Iris pigment epithelial cell (primary cell): ENCODE measurements at places on chromosomes 11 and 22.

GRCh38 chr22:47215851-47216250 lies 453.4 kb downstream of the TBC1D22A start:
- DNase-seq = no peak

GRCh38 chr11:7570938-7571521 lies 57.2 kb downstream of the PPFIBP2 start:
- no peak for DNase-seq

GRCh38 chr11:105149477-105149876 lies 9.9 kb upstream of the CARD18 start:
- DNase-seq = no peak

DNA sequence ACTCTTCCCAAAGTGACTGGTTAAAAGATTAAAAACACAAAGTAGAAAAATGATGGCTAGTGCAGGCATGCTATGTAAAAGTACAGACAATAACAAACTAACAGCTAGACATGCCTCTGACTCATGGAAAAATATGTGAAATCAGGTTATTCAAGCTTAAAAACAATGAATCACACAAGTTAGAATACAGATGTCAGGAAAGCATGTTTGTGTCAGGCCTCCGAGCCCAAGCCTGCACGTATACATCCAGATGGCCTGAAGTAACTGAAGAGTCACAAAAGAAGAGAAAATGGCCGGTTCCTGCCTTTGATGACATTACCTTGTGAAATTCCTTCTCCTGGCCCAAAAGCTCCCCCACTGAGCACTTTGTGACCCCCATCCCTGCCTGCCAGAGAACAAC lies 110.1 kb downstream of the NOX4 start:
- DNase-seq = peak; percentile 98

DNA sequence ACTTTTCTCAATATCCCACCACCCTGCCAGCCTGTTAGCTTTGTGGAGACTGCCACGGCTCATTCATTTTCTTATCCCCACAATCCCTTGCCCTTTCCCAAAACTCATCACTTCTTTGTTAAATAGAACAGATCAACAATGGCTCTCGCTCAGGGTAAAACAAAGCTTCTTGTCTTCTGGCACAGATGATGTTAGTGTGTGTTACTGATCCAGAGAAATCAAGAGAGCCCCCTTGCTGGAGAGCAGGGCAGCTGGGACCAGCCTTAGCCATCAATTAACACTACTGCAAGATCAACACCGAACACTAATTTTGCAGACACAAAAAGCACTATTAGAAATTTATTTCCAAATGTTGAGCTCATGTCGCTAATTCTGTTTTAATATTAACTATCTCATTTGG lies 420.9 kb downstream of the TENM4 start:
- no peak for DNase-seq

- no peak for DNase-seq
Measured at GRCh38 chr11:34175284-34176019, 70.0 kb downstream of the NAT10 start.

GRCh38 chr11:74203966-74204365 lies 32.9 kb downstream of the PPME1 start:
- no peak for DNase-seq

- no peak for DNase-seq
Measured at GRCh38 chr11:133945087-133945974, 11.4 kb downstream of the IGSF9B start.

GRCh38 chr11:18575361-18575760 lies 13.2 kb downstream of the UEVLD start:
- no peak for DNase-seq

- DNase-seq = no peak
Measured at GRCh38 chr11:2530855-2531200, 86.0 kb downstream of the KCNQ1 start.

DNA sequence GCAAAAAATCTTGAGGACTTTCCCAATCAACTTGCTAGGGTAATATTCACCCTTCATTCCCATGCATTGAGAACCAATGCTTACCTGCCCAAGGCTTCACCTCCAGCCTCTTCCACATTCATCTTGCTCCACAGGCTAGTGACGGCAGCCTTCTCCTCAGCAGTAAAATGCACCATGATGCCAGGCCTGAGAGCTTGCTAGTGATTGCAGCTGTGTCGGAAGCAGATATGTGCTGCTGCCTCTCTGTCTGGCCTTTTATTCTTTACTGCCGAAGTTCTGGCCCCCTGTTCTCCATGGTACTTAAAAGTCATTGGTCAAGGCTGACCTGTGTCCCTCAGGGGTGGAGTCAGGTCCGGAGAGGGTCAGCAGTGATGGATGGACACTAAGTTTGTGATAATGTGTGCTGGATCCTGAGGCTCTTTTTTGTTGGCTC lies at the start of gene HBE1:
HBE1 (minus strand) TSS at position 231 of the 433 bp plus-strand sequence; CDS start at position 176, 55 bp downstream.
- DNase-seq = no peak

- no peak for DNase-seq
Measured at GRCh38 chr11:73875840-73876239, 806 bp downstream of the COA4 start.

DNA sequence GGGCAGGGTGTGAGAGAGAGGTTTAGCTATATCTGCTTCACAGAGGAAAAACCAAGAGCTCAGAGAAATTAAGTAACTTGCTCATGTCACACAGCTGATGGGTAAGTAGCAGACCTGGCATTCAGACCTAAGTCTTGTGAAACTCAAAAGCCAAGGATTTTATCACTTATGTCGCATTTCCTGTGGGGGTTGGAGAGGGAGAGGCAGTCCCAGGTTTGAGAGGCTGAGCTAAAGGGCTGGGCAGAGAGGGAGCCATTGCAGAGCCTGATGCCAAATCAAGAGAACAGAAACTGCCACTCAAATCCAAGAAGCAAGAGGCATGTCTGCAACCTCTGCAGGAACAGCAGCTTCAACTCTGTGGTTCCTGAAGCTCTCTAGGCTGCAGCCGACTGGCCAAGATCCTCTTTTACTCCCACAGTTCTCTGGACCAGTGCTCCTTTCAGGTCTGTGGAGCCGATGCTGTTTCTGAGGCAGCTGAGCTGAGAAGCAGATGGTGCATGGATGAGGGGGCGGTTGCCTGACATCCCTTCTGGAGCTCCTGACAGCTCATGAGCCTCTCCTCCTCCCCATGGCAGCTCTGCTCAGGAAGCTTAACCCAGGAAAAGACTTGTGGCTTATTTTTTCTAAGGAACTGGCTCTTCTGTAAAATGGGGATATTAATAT lies 47.6 kb upstream of the NAV2 start:
- peak; percentile 44 for DNase-seq

DNA sequence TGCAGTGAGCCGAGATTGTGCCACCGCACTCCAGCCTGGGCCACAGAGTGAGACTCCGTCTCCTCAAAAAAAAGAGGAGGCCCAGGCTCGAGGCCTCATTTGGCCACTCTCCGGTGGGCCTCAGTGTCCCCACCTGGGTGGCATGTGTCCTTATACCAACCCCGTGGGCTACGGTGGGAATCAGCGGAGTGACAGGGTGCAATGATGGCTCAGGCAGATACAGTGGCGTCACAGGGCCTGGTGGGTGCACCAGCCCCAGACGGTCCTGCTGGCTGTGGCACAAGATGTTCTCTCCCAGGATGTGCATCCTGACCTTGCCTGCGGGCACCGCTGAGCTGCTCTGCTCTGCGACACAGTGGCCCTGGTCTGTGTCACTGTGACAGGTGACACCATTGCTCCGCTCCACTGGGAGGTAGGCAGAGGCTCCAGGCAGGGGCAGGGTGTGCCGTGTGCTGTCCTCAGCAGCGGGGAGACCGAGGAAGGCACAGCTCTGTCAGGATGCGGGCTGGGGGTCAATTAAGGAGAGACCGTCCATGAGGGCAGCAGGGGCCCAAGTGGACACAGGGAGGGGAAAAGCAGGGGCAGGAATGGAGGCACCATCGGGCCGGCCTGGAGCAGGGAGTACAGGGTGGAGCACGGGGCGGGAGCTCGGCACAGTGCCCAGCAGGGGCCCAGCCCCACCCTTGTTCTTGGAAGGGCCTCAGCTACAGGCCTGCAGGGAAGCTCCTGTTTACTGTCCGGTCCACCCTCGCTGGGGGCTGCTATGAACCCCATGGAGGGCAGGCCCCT lies 21.7 kb upstream of the TH start:
- DNase-seq = no peak

GRCh38 chr11:110318638-110319404 lies 22.4 kb upstream of the RDX start:
- DNase-seq = no peak

- peak; percentile 72 for DNase-seq
Measured at GRCh38 chr11:36376888-36377758, 81.0 kb downstream of the PRR5L start.

DNA sequence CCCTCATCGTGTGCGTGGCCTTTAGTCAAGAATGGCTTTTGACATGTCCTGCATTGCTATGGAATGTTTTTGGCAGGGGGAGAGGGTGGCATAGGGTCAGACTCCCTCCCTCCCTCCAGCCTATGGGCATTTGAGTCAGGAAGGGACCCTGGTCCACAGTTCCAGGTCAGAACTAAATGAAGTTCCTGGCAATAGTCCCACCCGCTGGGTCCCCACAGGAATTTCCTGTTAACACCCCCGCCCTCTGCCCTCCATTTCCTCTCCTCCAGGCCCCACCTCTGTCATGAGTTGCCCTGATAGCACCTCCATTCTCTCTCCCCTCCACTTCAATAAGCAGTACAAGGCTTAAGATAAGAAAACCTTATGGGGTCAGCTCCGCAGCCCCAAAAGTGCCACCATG lies 40.8 kb upstream of the LMO2 start:
- DNase-seq = no peak

DNA sequence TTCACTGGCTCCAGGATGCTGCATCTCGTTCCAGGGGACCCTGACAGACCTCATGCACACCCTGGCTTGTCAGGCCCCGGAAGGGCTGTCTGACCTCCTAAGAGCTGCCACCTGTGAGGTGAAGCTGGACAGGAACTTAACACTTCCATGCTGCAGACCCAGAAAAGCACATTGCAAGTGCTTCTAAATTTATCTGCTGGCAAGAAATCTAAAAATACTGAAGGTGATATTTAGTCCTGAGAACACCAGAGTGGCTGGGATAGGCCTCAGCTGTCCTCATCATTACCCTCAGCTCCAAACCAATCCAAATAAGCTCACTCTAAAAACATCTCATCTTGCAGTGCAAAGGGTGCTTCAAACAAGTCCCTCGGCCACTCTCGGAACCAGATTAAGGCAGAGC lies 46.7 kb downstream of the ABTB2 start:
- no peak for DNase-seq

DNA sequence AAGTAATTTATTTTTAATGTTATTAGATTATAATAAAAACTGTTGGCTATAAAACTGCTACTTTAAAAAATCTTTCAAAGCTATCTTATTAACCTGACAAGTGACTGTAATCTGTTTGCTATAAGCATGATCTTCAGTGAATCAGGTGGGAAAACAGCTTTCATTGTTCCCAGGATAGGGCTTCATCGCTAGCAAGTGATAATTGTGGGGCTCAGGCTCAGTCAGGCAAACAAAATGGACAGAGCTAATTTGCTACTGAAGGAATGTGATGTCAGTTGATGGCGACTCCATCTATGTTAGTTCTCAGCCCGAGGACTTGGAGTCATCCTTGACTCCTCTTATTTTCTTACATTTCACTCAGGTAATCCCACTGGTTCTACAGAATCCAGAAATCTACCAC lies 125.0 kb downstream of the RASSF10 start:
- DNase-seq = no peak

DNA sequence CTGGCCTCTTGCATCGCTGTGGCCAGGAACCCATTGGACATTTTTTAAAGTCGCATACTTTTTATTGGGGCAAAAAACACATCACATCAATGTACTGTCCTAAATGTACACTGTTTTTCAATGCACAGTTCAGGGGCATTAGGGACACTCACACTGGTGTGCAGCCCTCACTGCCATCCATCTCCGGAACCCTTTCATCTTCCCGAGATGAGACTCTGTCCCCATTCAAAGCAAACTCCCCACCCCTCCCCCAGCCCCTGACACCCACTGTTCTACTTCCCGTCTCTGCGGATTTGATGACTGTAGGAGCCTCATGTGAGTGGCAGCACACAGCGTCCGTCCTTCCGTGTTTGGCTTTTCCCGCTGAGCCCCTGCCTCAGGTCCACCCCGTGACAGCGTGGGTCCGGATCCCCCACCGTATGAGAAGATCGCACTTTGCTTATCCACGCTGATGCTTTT lies 41.8 kb upstream of the TH start:
- no peak for DNase-seq

DNA sequence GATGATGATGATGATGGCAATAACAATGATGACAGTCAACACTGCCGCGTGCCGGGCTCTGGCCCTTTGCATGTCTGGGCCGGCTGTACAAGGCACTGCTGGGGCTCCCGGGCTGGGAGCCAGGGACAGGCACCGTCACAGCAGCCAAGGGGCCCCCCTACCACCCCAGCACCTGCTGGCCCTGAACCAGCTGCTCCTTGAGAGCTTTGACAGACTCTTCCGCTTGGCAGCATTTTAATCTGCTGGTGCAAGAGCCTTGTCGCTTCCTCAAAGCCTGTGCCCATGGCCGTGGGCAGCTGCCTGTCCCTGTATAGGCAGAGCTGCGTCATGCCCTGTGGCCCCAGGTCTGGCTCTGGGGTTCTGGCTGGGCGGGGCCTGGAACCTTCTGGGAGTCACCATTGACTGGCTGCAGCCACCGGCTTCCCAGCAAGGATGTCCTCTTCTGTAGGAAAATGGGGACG lies 12.9 kb upstream of the MUC6 start:
- no peak for DNase-seq

- DNase-seq = peak; percentile 1
Measured at GRCh38 chr11:97574976-97575665, 1185.3 kb downstream of the JRKL start.

GRCh38 chr11:44257338-44258189 lies 52.4 kb downstream of the ALX4 start:
- DNase-seq = no peak

DNA sequence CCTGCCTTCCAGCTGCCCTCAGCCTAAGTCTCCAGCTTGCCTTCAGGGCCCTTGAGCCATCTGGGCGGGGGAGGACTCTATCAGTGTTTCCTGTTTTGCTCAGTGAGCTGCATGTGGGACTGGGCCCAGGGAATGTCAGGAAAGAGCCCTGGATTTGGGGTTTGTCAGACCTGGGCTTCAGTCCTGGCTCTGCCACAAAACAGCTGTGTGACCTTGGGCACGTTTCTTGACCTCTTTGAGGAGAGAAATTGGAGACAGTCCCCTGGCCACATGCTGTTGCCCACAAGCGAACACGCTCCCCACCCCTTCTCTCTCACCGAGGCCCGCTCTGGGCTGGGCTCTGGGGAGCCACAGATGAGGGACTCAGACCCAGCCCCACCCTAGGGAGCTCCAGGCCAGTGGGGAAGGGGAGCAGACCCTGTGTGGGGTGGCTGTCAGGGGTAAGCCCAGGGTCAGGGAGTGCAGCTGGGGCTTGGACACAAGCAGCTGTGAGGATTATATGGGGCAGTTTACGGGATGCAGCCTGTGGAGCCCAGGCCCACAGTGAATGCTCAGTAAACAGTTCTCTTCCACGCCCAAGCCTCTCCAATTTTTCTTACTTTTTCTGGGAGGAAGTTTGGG lies 12.3 kb downstream of the MYO7A start:
- peak; percentile 36 for DNase-seq

DNA sequence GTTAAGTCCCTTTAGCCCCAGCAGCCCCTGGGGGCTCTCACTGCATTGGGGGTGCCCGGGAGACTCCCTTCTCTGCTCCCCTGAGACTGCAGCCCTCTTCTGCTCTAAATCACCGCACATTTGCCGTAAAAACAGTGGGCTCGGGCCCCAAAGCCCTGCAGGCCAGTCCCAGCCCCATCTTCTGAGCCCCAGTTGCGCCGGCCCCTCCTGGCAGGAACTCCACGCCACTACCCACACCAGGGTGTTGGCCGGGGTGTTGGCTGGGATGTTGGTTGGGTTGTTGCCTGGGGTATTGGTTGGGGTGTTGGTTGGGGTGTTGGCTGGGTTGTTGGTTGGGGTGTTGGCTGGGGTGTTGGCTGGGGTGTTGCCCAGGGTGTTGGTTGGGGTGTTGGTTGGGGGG lies 23.5 kb downstream of the OTUB1 start:
- DNase-seq = no peak
